ENCODE measurements at places on chromosomes 11 and 22.

- no peak for DNase-seq
These were observed 509.4 kb upstream of the ARHGAP42 start for GRCh38 chr11:100177651-100178050.

DNA sequence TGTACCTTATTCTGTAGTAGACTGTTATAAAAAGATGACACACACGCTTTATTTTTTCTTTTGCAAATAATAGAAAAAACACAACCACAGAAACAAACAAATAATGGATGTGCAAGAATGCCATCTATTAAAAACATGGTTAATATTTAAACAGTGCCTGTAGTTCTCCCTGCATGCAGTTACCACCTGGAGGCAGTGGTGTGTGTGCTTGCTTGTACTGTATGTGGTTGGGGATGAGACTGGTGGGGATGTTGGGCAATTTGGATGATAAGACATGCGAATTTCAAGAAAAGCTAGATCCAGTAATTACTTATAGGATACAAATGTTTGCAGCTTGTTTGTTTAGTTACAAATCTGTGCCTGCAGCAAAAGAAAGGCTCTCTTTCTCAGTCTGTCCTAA lies 3.6 kb downstream of the C11orf87 start:
- no peak for DNase-seq

GRCh38 chr22:47260551-47260950 lies 498.1 kb downstream of the TBC1D22A start:
- no peak for DNase-seq

DNA sequence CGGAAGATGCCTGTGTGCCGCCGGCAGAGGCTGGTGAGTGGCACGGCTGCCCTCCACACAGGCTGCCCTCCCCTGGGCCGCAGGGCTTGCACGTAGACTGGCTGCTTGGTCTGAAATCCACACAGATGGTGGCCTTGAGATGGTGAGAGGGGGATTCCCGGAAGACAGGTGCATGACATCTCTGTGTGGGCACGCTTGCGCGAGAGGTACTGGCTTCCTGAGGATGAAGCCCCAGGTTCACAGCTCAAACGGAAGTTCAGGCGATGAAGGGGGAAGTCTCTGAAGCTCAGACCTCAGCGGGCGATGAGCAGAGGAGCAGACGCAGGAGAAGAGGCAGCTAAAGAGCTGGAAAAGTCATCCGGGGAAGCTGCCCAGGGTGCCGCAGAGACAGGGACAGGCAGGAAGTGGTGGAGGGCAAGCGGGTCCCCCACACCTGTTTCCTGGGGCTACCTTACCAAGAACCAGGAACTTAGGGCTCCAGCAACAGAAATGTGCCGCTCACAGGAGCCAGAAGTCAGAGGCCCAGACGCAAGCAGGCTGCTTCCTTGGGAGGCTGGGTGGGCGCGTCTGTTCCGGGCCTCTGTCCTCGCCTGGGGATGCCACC lies 7.2 kb downstream of the CRELD2 start:
- no peak for DNase-seq

GRCh38 chr11:17004486-17005148 lies 9.6 kb downstream of the PLEKHA7 start:
- DNase-seq = no peak

GRCh38 chr11:74417379-74417804 lies 19.2 kb upstream of the PGM2L1 start:
- DNase-seq = peak; percentile 35

DNA sequence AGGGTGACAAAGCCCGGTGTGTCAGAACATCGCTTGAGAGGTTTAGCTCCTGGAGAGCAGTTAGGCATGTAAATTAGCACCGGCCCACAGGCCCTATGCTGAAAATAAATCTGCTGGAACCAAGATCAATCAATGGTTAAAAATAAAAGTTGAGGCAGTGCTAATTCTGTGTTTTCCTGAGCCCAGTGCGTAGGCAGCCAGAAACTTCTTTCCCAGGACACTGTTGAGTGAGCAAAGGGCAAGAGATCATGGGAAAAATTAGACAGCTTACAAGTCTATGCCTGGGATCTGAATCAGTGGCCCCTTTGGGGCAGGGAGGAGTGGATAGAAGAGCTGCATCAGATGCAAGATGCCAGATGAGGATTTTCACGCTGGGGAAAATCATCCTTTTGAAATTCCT lies 539.2 kb downstream of the BUD13 start:
- DNase-seq = peak; percentile 28
